Progenitor cell of endocrine pancreas (in vitro differentiated cells): ENCODE measurements at places on chromosomes 2 and 18. TPM values are rescaled to one million over a fixed set of nuclear protein-coding genes. Genes with fewer than 3 reads are reported as not detected.

DNA sequence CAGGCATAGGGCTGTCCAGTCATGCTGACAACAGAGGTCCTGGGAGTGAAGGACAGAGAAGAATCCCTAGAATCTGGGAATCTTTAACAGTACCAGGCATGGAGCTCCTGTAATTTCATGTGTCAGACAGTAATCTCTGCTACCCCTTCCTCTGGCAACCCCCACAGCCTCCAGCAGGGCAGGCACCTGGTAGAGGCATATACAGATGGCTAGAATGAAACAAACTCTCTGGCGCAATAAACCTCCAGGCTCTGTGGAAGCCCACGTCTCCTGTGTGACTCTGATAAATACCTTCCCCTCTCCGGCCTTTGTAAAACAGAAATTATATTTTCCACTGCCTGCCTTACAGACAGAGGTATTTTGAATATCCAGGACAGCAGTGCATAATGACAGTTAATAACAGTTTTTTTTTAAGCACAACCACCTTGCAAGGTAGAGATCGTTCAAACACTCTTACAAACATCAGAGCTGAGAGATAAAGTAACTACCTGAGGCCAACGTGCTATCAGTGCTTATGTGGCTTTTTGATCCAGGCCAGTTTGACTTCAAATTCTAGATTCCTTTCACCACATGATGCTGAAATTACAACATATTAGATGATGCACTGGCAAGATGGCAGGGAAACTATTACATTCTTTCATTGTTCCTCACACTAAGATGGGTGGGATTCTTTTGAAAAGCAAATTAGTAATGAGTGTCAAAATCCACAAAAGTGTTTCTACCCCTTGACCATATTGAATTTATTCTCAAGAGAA lies 47.7 kb upstream of the TMEM247 start:
- H3K27ac ChIP-seq, result no peak overlapping the region
- H3K4me3 ChIP-seq, result no peak overlapping the region
- peaks cover 2% of the 10 kb centered on the region for H3K27me3 ChIP-seq

GRCh38 chr2:205749078-205749477 lies 66.8 kb downstream of the NRP2 start:
- no peak overlapping the region for H3K4me3 ChIP-seq
- no peak overlapping the region for H3K27ac ChIP-seq
- no peak for DNase-seq
- H3K27me3 ChIP-seq, result peaks cover 6% of the 10 kb centered on the region
- H3K36me3 ChIP-seq, result no peaks in the 10 kb centered on the region

DNA sequence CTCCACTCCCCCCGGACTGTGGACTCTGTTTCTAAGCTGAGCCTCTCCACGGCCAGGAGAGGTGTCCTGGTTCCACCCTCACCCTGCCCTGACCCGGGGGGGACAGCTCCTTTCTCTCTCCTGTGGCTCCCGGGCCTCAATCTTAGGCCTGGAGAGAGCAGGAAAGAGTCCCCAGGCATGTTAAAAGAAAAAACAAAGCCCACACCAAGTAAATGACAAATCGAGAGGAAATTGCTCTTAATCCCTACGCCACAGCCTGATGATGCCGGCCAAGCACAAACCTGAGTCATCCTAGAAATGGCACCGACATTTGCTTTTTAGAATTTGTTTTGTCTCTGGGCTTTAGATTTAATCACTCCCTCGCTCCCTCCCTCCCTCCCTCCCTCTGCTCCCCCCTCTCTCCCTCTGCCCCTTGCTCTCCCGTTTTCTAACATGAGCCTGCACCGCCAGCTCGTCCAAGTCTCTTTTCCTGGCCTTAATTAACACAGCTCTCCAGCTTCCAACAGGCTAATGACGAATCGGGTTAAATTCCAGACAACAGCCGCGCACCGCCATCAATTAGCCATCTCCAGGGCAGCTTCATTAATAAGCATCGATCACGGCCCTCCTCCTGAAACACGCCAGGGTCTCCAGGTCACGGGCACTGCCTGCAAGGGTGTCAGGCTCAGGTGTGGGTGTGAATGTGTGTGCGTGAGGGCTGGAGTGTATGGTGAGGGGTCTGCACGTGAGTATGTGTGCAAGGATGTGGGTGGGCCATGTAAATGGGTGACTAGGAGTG lies 230.8 kb downstream of the CELF4 start:
- H3K27me3 ChIP-seq, result peaks cover 8% of the 10 kb centered on the region
- DNase-seq, result no peak
- no peaks in the 10 kb centered on the region for H3K36me3 ChIP-seq
- H3K27ac ChIP-seq, result no peak overlapping the region

GRCh38 chr2:8090748-8091700 lies 590.8 kb upstream of the ID2 start:
- no peak overlapping the region for H3K4me3 ChIP-seq
- no peaks in the 10 kb centered on the region for H3K36me3 ChIP-seq
- no peak for DNase-seq
- no peak overlapping the region for H3K27ac ChIP-seq

GRCh38 chr2:101622210-101623030 lies 75.1 kb upstream of the MAP4K4 start:
- H3K27me3 ChIP-seq, result peaks cover 8% of the 10 kb centered on the region
- no peak for DNase-seq
- no peak overlapping the region for H3K4me3 ChIP-seq
- H3K27ac ChIP-seq, result no peak overlapping the region
- H3K36me3 ChIP-seq, result no peaks in the 10 kb centered on the region

- H3K36me3 ChIP-seq, result peaks cover 6% of the 10 kb centered on the region
- DNase-seq, result no peak
- no peak overlapping the region for H3K4me3 ChIP-seq
- peak overlapping the region; percentile 4 for H3K27ac ChIP-seq
- no peaks in the 10 kb centered on the region for H3K4me1 ChIP-seq
- H3K27me3 ChIP-seq, result no peaks in the 10 kb centered on the region
Measured at GRCh38 chr2:231259104-231259503, 60.7 kb downstream of the ARMC9 start.

- no peaks in the 10 kb centered on the region for H3K36me3 ChIP-seq
- H3K27me3 ChIP-seq, result peaks cover 23% of the 10 kb centered on the region
- no peak overlapping the region for H3K4me3 ChIP-seq
- no peak overlapping the region for H3K27ac ChIP-seq
- peaks cover 8% of the 10 kb centered on the region for H3K4me1 ChIP-seq
- DNase-seq, result no peak
Measured at GRCh38 chr2:239826376-239826775, 198.8 kb downstream of the NDUFA10 start.

DNA sequence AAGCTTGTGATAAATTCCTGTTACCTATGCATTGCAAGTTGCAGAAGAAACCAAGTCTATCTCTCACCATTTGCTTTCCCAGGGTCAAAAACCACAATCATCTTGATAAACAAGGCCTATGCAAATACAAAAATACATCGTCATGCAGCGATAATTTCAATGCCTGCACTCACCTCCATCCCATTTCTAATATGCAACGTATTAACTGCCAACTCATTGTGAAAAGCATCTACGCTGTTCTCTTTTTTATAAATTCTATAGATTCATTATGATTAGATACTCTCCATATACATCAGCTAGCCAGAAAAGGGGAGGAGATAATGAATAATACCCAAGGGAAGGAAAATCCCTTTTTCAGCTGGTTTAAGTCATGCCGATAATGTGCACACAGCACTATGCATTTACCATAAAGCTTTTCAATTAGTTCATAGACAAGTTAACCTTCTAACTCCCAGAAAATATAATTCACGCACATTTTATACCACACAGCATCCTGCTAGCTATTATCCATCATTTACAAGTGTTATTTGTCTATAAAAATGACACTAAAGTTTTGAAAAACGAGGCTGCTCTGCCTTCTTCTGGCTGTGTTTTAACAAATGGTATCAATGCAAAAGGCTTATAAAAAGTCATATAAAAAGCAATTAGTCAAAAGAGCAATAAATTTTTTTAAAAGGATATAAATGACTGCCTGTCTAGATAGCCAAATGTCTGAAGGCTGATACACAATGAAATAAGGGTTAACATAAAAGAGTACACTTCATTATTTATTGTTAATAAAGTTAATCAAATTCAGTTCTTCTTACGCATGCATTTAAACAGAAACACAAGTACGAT lies 77.6 kb downstream of the AFF3 start:
- peaks cover 2% of the 10 kb centered on the region for H3K36me3 ChIP-seq
- H3K27me3 ChIP-seq, result peaks cover 4% of the 10 kb centered on the region
- no peak overlapping the region for H3K4me3 ChIP-seq

DNA sequence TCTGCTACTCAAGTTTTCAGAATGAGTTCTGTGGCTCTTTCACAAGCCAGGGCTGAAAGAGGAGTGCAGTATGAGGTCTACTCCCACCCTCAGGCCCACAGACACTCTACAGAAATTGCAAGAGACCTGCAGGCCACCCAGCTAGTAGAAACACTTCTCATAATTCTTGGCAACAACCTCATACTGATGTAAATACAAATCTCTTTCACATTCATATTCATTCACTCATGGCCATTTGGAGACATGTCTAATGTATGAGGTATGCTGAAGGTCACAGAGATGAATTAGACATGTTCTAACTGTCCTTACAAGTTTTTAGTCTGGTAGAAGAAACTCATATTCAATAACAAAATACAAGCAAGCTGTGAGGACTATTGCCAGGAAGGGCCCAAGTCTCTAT lies 83.8 kb upstream of the KLHL29 start:
- H3K4me3 ChIP-seq, result no peak overlapping the region
- peaks cover 14% of the 10 kb centered on the region for H3K27me3 ChIP-seq
- H3K36me3 ChIP-seq, result no peaks in the 10 kb centered on the region
- H3K27ac ChIP-seq, result no peak overlapping the region
- DNase-seq, result no peak

GRCh38 chr2:85992611-85993010 lies 103.8 kb upstream of the ST3GAL5 start:
- no peak overlapping the region for H3K4me3 ChIP-seq
- H3K4me1 ChIP-seq, result peaks cover 31% of the 10 kb centered on the region
- no peaks in the 10 kb centered on the region for H3K27me3 ChIP-seq
- H3K36me3 ChIP-seq, result no peaks in the 10 kb centered on the region
- no peak for DNase-seq
- no peak overlapping the region for H3K27ac ChIP-seq

GRCh38 chr2:119276864-119277263 lies 53.2 kb downstream of the STEAP3 start:
- no peak for DNase-seq
- no peaks in the 10 kb centered on the region for H3K36me3 ChIP-seq
- no peak overlapping the region for H3K27ac ChIP-seq
- H3K27me3 ChIP-seq, result peaks cover 2% of the 10 kb centered on the region
- no peak overlapping the region for H3K4me3 ChIP-seq
- no peaks in the 10 kb centered on the region for H3K4me1 ChIP-seq

DNA sequence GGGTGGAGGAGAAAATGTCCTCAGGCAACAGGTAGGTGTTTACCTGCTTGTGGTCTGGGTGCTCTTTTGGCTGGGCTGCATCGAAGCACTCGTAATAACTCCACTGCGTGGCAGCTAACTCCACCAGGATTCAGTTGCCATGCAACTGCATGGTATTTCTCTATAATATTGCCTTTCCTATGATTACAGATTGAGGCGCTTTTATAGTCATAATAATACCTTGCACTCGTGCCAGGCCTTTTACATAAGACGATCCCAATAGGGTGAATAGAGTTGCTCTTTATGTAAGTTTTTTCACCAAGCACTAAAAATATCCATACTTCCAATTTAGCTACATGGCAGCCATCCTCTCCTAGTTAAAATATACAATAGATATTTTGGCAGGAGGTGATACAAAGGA lies 19.7 kb upstream of the NYAP2 start:
- DNase-seq, result no peak
- no peak overlapping the region for H3K4me3 ChIP-seq
- no peaks in the 10 kb centered on the region for H3K36me3 ChIP-seq
- no peaks in the 10 kb centered on the region for H3K4me1 ChIP-seq
- H3K27me3 ChIP-seq, result peaks cover 3% of the 10 kb centered on the region

- peak overlapping the region; percentile 4 for H3K27ac ChIP-seq
- H3K27me3 ChIP-seq, result no peaks in the 10 kb centered on the region
- peaks cover 5% of the 10 kb centered on the region for H3K36me3 ChIP-seq
- DNase-seq, result no peak
- peaks cover 17% of the 10 kb centered on the region for H3K4me1 ChIP-seq
Measured at GRCh38 chr18:50970006-50970405, 2.2 kb downstream of the ELAC1 start.

- H3K4me1 ChIP-seq, result no peaks in the 10 kb centered on the region
- H3K36me3 ChIP-seq, result no peaks in the 10 kb centered on the region
- no peak overlapping the region for H3K27ac ChIP-seq
- no peaks in the 10 kb centered on the region for H3K27me3 ChIP-seq
Measured at GRCh38 chr18:1732143-1732542, 827.5 kb downstream of the ADCYAP1 start.

DNA sequence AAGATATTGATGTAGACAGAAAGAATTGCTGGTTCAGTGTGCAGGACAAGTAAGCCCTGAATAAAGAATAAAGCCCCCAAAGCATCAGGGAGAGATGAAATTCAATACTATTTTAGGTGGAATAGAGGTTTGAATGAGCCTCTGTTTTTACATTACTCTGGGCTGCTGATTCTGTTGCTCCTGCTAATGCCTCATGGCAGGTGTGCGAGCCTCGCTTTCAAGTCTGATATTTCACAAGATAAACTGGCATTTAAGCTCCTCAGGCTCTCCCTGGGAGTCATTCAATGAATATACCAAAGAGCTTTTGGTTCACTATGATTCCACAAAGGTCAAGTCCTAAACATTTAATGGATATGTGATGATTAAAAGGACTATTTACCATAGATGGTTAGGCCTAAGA lies 601.0 kb upstream of the SLC39A10 start:
- no peaks in the 10 kb centered on the region for H3K27me3 ChIP-seq
- DNase-seq, result no peak
- H3K27ac ChIP-seq, result no peak overlapping the region
- no peak overlapping the region for H3K4me3 ChIP-seq
- no peaks in the 10 kb centered on the region for H3K36me3 ChIP-seq

- no peak overlapping the region for H3K4me3 ChIP-seq
- no peak for DNase-seq
- no peak overlapping the region for H3K27ac ChIP-seq
- no peaks in the 10 kb centered on the region for H3K4me1 ChIP-seq
- no peaks in the 10 kb centered on the region for H3K36me3 ChIP-seq
Measured at GRCh38 chr2:63712748-63713147, 124.0 kb downstream of the MDH1 start.

GRCh38 chr2:218745559-218746469 lies 35.2 kb downstream of the TTLL4 start:
- H3K27me3 ChIP-seq, result no peaks in the 10 kb centered on the region
- H3K27ac ChIP-seq, result peak overlapping the region; percentile 92
- no peak overlapping the region for H3K4me3 ChIP-seq
- H3K36me3 ChIP-seq, result peaks cover 38% of the 10 kb centered on the region

Gene ZBTB7C
- total RNA-seq, result 0.57 and 0.95 TPM in 2 replicates

Gene GKN2
- total RNA-seq, result not detected in 2 replicates

Gene KLHL30
- 0.07 and 0.13 TPM in 2 replicates for total RNA-seq

Gene HTR2B
- not detected in 2 replicates for total RNA-seq

Gene NPPC
- total RNA-seq, result not detected in 2 replicates

Gene GPAT2
- total RNA-seq, result not detected in 2 replicates

Gene WNT6
- total RNA-seq, result 0.72 and 1.5 TPM in 2 replicates

Gene CGREF1
- total RNA-seq, result 0.31 and 0.87 TPM in 2 replicates

Gene CCNYL1
- 18.8 and 25.4 TPM in 2 replicates for total RNA-seq

Gene GALNT5
- 0.60 and 1.2 TPM in 2 replicates for total RNA-seq

Gene GALR1
- 2.9 and 4.0 TPM in 2 replicates for total RNA-seq

Gene TTN
- 12.2 and 17.3 TPM in 2 replicates for total RNA-seq

Gene CFC1
- total RNA-seq, result 27.7 and 30.9 TPM in 2 replicates

Gene GCG
- total RNA-seq, result 92.9 and 128 TPM in 2 replicates

Gene SRD5A2
- total RNA-seq, result 0.07 TPM in 1 of 2 replicates, not detected in the other

Gene TEX44
- total RNA-seq, result not detected in 2 replicates
